ENCODE measurements at places on chromosomes 13 and 19.
A peak's percentile ranks its signal among the peaks of the same experiment; 100 is the strongest.

- DNase-seq: no peak
These were observed 17.5 kb downstream of the LRRC63 start for GRCh38 chr13:46229251-46229650.

DNA sequence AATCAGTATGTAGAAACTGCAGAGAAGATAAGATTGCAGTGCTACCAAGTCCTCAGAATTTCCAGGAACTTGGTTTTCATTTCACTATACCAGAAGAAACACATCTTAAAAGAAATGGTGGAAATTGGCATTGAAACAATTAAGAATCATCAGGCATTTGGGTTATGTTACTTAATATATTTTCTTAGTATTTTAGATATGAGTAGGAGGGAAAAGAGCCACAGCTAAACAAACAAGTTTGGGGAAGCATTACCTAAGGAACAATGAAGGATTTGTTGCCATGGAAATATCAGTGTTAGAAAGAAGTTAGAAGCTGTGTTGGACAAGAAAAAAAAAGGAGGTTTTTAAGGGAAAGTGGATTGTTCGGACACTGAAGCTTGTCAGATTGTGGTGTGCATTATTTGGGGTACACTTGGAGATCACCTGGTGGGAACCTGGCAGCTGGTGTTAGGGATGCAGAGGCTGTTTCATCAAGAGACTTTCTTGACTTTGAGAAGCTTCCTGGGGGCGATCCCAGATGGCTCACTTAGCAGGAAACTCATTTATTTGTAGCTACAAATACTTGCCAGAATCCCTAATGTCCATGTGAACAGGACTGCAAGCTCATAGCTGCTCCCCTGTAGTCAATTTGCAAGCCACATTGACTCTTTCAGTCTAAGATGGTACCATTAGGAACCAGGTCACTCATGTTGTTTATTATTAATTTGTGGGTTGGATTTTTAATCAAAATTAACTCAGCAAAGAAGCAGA lies 246.7 kb downstream of the RFC3 start:
- DNase-seq: peak; percentile 0

- no peak for DNase-seq
These were observed 182.2 kb upstream of the SPRY2 start for GRCh38 chr13:80523134-80523533.

DNA sequence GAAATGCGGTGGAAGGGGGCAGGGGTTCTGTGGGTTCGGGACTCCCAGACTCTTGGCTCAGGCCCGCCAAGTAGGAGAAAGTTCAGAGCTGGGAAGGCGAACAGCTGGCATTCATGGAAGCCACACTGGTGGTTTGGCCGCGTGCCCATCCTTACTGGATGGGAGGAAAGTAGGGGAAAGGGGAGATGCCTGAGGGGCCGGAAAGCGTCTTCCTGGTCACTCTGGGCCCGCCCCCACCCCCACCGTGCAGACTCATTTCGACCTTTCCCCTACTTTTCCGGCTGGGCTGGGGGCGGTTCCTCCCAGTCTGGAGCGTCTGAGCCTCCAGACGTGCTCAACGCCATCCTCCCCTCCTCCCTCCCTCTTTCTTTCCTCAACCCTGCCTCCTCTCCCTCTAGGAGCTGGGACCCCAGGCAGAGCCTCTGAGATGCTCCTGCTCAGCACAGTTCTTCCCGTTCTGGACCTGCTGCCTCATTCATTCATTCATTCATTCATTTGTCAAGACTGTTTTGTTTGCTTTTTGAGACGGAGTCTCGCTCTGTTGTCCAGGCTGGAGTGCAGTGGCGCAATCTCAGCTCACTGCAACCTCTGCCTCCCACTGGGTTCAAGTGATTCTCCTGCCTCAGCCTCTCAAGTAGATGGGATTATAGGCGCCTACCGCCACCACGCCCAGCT lies 3.5 kb downstream of the ANGPTL4 start:
- peak; percentile 42 for DNase-seq
